ENCODE measurements at places on chromosomes 2 and 18.

DNA sequence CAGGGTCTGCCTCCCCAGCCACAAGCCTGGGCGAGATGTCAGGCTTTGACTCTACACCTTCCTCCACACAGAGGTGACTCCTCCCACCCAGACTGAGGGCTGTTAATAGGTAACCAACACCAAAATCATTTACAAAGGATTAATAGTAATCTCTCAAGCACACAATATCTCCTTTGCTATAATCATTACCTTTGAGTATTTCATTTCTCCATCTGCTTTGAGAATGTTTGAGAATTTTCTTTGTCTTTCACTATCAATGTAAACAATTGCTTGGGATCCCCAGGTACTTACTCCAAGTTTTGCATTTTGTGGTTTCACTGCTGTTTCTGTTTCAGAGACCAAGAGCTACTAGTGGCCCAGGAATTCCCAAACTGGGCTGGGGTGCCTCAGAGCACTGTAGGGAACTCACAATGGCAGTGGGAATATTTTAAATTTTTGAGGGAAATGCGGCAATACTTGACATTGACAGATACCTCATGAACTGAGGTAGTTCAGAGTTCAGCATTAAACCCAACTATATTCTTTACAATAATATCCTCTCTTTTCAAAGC is 166.4 kb upstream of the MGAT5 start:
- DNase-seq: no peak

- no peak for DNase-seq
Measured at GRCh38 chr2:88188748-88189147, 18.6 kb downstream of the THNSL2 start.

DNA sequence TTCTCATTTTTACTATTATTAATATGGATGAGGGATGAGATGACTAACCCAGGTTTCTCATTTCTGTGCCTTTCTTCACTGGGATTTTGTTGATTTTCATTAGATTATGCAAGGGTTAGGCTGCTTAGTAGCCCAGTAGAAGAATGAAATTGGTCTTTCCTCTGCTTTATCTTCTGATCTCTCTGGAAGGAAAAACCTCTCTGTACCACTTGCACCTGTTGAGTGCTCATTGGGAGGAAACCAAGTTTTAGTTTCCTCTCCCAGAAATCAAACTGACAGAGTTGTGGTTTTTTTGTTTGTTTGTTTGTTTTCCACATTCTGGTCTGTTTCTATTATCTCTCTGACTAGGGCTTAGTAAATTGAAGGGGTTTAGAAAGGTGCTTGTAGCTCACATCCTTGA is 60.8 kb downstream of the KIAA1328 start:
- no peak for DNase-seq

DNA sequence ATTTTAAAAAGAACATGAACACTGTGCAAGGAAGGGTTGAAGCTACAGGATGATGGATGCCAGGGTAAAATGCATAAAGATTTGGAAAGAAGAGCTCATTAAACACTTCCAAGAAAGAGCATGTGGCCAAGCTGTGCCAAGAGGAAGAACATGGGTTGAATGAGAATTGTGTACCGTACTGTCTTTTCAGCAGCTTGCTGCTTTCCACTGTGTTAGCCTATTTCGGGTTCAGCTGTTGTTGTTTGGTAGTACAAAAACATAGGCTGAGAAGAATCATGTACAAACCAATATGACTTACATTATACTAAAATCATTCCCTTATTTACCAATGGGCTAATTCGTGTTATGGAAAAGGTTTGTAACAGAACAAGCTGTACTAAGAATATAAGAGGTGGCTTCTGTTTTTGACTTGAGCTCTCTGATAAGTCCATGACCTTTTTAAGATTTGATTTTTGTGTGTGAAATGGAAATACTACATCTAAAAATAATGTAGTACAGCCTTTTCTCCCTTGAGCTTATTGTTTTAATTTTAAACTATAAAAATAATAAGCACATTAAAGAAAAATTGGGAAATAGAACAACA is 188.3 kb upstream of the STON1 start:
- no peak for DNase-seq

GRCh38 chr18:5145168-5145825 is 51.8 kb downstream of the AKAIN1 start:
- DNase-seq: no peak

DNA sequence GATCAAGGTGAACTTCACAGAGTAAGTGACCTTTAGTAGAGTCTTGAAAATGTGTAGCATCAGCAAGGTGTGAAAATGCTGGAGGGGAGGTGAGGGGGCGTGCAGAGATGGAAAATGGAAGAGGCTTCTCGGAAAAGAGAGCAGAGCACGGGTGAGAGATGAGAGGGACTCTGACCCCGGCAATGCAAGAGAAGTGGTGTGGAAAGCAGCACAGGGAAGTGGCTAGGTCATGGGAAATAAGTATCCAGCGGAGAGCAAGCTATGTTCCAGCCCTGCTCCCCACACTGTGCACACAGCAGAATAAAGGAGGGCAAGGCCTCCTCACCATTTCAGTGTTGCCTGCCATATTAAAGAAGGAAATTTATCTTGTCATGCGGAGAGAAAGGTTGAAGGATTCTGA is 241.7 kb upstream of the DOK6 start:
- no peak for DNase-seq

Data from cortex of kidney (tissue), 1 donor.